ENCODE measurements at places on chromosomes 11 and 22. TPM values are rescaled to one million over a fixed set of nuclear protein-coding genes. Genes with fewer than 3 reads are reported as not detected.

- DNase-seq, result no peak
Measured at GRCh38 chr11:8773916-8774539, 91.4 kb downstream of the RPL27A start.

- no peak for DNase-seq
Measured at GRCh38 chr22:37184380-37184755, 3.7 kb downstream of the C1QTNF6 start.

DNA sequence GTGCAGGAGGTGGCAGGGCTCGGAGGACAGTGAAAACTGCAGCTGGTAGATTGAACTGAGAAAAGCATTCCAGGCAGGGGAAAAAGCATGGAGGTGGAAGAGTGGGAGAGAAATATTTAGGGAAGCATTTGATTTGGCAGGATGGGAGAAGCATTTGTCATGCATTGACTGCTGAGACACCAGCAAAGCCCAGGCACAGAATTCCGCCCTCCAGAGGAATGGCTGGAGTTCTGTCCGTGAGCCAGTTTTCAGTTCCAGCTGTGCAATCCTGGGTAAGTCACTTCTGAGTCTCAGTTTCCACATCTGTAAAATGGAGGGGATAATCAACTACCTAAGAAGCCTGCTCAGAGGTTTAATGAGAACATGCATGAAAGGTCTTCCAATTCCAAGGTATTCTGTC is 4.3 kb upstream of the TSKU start:
- DNase-seq, result no peak

- no peak for DNase-seq
Measured at GRCh38 chr22:19446603-19447329, 745 bp downstream of the C22orf39 start.

- no peak for DNase-seq
Measured at GRCh38 chr11:65777241-65777640, 3.5 kb downstream of the AP5B1 start.

DNA sequence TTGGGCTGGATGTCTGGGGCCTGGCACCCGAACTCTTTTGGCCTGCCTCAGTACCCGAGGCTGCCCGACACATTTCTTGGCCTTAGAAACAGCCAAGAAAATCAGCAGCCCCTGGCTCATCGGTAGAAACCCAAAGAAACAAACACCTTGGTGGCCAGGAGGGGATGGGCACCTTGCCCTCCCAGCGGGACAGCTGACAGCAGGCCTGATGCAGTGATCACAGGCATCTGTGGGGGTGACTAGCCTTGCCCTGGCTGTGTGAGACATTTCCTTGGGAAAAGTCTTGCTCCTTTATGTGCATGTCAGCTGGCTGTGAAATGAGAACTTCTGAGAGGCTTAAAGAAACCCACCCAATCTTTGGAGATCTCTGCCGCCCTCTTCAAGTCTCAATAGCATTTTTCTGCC is 60.9 kb downstream of the SMIM38 start:
- no peak for DNase-seq

GRCh38 chr11:131746201-131746600 is 375.8 kb downstream of the NTM start:
- no peak for DNase-seq

DNA sequence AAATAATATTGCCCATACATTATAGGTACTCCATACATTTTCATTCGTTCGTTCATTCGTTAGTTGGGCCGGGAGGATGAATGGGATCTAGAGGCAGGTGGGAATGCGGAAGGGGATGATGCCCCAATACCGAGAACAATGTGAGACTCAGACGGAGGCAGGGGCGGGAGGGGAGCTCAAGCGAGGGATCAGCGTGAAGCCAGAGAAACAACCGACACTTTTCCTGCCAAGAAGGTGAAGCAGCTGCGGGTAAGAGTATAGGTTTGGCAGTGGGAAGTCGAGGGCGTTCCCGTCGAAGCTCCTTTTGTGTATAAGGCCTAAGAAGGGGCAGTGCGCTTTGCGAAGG is 1.1 kb upstream of the ARHGEF17 start:
- DNase-seq, result no peak

- no peak for DNase-seq
Measured at GRCh38 chr11:62654297-62654696, 1.2 kb upstream of the INTS5 start.

DNA sequence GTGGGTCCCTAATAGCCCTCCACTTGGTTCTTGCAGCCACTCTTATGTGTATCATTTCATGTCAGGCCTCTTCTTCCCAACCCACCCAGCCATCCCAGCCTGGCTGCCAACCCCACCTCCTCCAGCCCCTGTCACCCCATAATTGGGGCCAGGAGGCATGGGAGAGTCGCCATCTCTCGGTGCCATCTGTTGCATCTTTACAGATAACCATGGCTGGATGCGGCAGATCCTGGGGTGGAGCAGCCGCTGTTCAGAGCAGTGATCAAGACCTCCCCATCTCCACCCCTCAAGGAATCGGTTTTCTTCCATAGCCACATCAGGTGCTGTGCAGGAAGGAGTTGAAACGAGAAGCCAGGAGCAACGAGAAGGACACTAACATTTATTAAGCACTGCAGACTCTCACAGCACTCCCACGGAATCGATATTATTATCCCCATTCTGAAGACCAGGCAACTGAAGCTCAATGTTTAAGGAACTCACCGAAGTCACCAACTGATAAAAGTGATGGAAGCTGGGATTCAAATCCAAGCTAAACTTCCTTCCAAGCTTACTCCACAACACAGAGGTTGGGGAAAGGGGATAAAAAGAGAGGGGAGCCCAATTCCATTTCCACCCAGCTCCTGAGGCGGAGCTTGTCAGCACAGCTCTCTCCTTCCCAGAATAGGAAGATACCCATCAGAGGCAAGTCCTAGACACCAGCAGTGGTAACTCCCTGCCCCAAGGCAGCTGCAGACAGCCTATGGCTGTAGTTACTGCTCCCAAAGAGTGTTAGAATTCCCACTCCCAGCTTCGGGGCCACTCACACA is 2.7 kb downstream of the SLC43A1 start:
- no peak for DNase-seq

GRCh38 chr11:47506795-47507562 is 46.0 kb downstream of the CELF1 start:
- DNase-seq, result no peak

- DNase-seq, result no peak
Measured at GRCh38 chr11:75462117-75462653, 29.2 kb upstream of the KLHL35 start.

GRCh38 chr11:108405706-108406105 is 61.6 kb downstream of the C11orf65 start:
- no peak for DNase-seq

- no peak for DNase-seq
Measured at GRCh38 chr11:73715541-73715940, 45.3 kb downstream of the RAB6A start.

DNA sequence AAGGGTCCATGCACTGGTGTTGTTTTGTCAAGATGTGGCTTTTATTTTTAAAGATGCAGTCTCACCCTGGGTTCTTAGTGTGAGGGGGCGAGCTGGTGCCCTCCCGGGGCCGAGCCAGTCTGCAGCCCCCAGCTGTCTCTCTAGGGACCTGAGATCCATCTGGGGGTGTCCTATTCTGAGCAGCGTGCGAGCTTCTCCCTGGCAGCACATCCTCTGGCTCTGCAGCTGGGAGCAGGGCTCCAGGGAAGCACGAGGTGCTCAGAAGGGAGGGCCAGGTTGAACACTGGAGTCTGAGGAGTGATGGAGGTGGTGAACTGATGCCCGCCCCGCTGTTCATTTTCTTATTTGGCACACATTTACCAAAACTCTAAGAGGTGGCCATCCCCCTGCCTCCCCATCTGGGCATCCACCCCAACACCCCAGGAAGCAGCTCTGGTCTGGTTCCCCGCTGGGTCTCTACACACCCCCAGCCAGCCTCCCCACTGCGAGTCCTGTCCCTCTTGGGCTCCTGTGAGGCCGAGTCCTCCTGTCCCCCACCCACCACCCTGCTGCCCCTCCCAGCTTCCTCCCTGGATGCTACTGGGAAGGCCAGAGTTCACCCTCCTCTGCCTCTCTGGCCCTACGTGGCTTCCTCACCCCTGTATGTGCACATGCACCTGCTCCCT is 956.4 kb downstream of the BRD1 start:
- DNase-seq, result no peak

GRCh38 chr11:36243641-36244040 is 45.6 kb downstream of the COMMD9 start:
- no peak for DNase-seq

- DNase-seq, result no peak
Measured at GRCh38 chr11:73818846-73819245, 31.2 kb downstream of the MRPL48 start.

GRCh38 chr11:44968510-44968909 is 17.8 kb upstream of the TP53I11 start:
- no peak for DNase-seq

DNA sequence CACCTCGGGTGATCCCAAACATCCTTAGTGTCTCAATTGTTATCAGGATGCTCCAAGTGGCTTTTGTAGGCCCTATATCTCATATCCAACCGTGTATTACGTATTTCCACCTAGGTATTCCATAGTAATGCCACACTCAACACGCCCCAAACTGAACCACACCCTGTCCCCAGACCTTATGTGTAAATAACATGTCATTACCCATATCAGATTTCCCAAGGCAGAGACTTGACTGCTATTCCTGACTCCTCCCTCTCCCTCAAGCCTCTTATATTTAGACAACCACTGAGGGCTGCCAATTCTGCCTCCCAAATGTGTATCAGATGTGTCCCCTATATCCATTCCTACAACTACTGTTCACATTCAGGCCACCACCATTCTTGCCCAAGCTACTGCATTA is 132.8 kb upstream of the NCAM1 start:
- no peak for DNase-seq

DNA sequence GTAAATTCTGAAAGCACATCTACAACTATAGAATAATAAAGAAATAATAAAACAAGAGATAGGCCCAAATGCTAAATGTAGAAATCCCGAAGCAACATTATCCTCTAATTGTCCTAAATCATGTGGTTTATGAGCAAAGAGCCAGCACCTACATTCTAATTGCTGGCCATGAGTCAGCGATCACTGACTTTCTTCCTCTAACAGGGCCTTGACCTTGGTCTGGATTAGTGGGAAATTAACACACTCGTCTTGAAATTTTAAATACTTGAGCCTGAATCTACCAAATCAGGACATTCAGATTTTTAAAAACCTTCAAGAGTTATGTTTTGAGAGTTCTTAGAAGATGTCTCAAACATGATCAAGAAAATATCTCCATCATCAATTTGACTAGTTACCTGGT is 727.6 kb downstream of the METTL15 start:
- no peak for DNase-seq

- no peak for DNase-seq
Measured at GRCh38 chr11:118996926-118997626, 862 bp upstream of the CENATAC start.

GRCh38 chr11:131790586-131790985 is 420.2 kb downstream of the NTM start:
- DNase-seq, result no peak

DNA sequence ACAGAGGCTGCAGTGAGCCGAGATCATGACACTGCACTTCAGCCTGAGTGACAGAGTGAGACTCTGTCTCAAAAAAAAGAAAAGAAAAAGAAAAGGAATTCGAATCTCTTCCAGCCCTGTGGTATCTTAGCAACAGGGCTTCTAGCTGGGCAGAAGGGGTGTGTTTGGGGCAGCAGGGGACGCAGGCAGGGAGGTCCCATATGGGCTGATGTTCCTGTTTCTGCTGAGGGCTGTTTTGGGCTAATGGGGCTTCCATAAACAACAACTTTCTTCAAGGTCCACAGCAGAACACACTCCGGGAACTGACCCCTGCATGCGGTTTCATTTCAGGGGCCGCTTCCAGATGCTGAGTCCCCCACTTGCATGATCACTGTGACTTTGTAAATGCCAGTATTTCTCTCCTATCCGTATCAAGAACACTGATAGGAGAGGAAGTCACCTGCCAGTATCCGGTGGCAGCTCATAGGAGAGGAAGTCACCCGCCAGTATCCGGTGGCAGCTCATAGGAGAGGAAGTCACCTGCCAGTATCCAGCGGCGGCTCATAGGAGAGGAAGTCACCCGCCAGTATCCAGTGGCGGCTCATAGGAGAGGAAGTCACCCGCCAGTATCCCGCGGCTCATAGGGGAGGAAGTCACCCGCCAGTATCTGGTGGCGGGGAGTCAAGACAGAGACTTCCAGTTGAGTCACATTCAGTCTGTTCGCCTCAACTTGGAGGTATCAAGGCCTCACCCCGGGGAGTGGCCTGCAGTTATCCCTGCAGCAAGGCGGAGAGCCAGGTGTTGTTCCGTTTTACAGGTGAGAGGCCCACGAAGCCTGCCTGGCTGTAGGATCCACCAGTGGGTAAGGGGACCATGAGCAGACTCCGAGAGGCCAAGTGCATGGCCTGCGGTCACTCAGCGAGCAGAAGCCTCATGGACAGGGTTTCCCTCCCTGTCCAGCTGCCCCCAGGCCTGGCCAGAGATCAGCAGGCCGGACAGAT is 8.3 kb upstream of the FGF19 start:
- no peak for DNase-seq

- no peak for DNase-seq
Measured at GRCh38 chr11:17208257-17208999, 642 bp upstream of the PIK3C2A start.

- DNase-seq, result no peak
Measured at GRCh38 chr11:77668760-77669159, 31.2 kb upstream of the CLNS1A start.

DNA sequence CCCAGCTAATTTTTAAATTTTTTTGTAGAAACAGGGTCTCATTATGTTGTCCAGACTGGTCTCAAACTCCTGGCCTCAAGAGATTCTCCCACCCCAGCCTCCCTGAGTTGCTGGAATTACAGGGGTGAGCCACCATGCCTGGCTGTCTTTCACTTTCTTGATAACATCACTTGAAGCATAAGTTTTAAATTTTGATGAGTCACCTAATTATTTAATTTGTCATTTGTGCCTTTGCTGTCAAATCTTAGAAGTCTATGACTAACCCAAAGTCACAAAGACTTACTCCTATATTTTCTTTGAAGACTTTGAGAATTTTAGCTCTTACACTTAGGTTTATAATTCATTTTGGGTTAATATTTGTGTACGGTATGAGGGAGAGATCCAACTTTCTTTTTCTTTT is 14.5 kb upstream of the MSANTD2 start:
- DNase-seq, result no peak

DNA sequence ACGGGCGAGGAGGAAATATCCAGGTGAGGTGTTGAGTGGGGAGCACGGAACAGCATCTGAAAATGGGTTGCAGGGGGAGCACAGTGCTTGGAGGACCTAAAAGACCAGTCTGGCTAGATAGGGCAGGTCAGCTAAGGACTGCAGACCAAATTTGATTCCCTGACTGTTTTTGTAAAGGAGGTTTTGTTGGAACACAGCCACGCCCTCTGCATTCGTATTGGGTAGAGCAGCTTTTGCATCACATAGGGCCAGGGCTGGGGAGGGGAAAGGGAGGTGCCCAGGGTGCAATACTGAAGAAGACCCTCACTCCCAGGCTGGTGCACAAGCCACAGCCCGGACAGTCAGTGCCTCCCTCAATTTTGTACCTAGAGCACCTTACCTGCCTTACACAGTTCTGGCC is 286.8 kb downstream of the KIRREL3 start:
- DNase-seq, result no peak

GRCh38 chr11:6703247-6704063 is 20.3 kb upstream of the MRPL17 start:
- no peak for DNase-seq

ZP1 gene
- total RNA-seq, result not detected

NCR3LG1 gene
- 4.1 TPM for total RNA-seq

FGF4 gene
- not detected for total RNA-seq

CEND1 gene
- not detected for total RNA-seq

MICAL2 gene
- 66.9 TPM for total RNA-seq

MS4A3 gene
- total RNA-seq, result 0.39 TPM

OR5T2 gene
- not detected for total RNA-seq

C11orf21 gene
- total RNA-seq, result 50.1 TPM

PYGM gene
- total RNA-seq, result 27.1 TPM
